ENCODE measurements at places on chromosomes 5 and 9. TPM values are rescaled to one million over a fixed set of nuclear protein-coding genes. Genes with fewer than 3 reads are reported as not detected.

NEUROG1 gene
- total RNA-seq: 0.49 TPM

TNC gene
- total RNA-seq: 92.0 TPM

ATG12 gene
- 51.9 TPM for total RNA-seq

SLC46A2 gene
- not detected for total RNA-seq

SOHLH1 gene
- total RNA-seq: not detected

CAMLG gene
- total RNA-seq: 60.7 TPM

C5orf34 gene
- total RNA-seq: 2.5 TPM

RRAGA gene
- 45.2 TPM for total RNA-seq

TRIM36 gene
- total RNA-seq: 79.2 TPM

ANKRD31 gene
- total RNA-seq: 0.49 TPM

NTRK2 gene
- 151 TPM for total RNA-seq

CAMK4 gene
- 78.2 TPM for total RNA-seq

OLFML2A gene
- total RNA-seq: 3.2 TPM

GAPT gene
- 0.25 TPM for total RNA-seq

TAF11L10 gene
- not detected for total RNA-seq

PCDHGB5 gene
- total RNA-seq: 16.2 TPM

TMEFF1 gene
- total RNA-seq: 38.4 TPM

FAM78A gene
- total RNA-seq: 1.2 TPM

FOXD4L6 gene
- total RNA-seq: not detected

GRPEL2 gene
- 36.4 TPM for total RNA-seq

TMEM174 gene
- total RNA-seq: not detected

CATSPER3 gene
- not detected for total RNA-seq

MSANTD3 gene
- total RNA-seq: 47.7 TPM

RXRA gene
- total RNA-seq: 5.4 TPM

ROR2 gene
- 0.74 TPM for total RNA-seq

SLC22A4 gene
- total RNA-seq: 1.5 TPM

PRR16 gene
- 1.2 TPM for total RNA-seq

PFN3 gene
- total RNA-seq: 0.74 TPM

ANKRD34B gene
- total RNA-seq: 0.25 TPM
